ENCODE measurements at places on chromosomes 11 and 22.

GRCh38 chr22:30017375-30018223 lies 62.7 kb upstream of the HORMAD2 start:
- DNase-seq, result no peak

DNA sequence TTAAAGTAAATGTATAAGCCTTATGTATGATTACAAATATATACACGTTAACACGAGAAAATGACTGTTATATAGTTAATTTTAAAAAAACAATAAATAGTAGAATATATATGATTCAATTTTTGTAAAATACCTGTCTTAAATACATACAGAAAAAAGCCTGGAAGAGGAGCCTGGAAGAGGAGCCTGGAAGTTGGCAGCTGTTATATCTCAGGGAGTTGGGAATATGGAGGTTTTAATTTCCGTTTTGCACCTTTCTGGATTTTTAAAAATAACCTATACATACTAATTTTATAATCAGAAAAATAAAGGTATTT lies 111.6 kb downstream of the WT1 start:
- no peak for DNase-seq

DNA sequence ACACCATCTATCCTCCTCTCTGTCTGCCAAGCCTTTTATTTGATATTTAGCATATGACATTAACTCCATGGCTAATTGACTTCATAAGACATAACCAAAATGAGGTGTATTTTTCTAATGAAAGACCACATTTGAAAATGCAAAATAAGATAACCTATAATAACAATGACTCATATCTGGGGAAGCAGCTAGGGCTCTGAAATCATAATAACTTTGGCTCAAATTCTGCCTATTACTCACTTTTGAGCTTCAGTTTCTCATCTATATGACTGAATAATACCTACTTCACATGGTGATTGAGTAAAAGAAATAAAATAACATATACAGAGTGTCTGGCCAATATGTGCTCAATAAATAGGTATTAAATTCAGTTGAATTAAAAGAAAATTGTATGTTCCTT lies 1419.8 kb upstream of the TENM4 start:
- no peak for DNase-seq

DNA sequence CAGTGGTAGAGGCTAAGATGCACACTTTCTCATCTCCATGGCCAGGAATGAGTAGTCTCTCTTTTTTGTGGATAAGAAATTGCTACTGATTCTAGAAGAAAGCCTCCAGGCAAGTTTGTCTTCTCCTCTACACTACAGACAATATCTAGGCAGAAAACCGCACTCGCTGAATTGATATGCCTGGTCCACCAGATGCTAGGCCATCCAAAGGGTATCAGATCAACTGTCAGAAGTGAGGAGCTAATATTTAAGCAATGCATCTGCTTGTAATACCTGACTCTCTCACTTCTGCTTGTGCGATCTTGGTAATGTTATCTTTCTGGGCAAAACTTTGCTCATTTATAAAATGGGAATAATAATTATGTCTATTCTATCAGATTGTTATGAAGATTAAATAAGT lies 45.0 kb downstream of the CASP12 start:
- DNase-seq, result no peak

GRCh38 chr11:63919267-63920125 lies 2.5 kb upstream of the RCOR2 start:
- DNase-seq, result no peak

DNA sequence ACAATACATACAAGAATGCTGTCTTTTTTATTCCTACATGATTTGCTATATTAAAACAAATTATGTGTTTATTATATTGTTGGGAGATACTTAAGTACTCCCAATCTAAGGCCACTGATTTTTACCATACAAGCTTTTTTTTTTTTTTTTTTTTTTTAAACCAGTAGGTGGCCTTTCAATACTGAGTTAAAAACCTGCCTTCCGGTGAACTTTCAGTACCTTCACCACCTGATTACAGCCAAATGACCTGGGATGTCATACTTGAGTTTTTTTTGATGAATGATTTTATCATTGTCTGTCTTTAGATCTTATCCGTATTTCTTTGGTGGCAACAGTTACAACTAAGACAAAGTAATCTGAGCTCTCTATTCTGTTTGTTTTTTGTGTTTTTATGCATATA lies 94.0 kb upstream of the FOLH1 start:
- DNase-seq, result no peak

GRCh38 chr11:3873712-3874349 lies 18.4 kb downstream of the STIM1 start:
- DNase-seq, result no peak

GRCh38 chr11:26572770-26573402 lies 823 bp upstream of the MUC15 start:
- no peak for DNase-seq

- DNase-seq, result no peak
Observed at GRCh38 chr11:87215236-87215635, 177.5 kb downstream of the TMEM135 start.

DNA sequence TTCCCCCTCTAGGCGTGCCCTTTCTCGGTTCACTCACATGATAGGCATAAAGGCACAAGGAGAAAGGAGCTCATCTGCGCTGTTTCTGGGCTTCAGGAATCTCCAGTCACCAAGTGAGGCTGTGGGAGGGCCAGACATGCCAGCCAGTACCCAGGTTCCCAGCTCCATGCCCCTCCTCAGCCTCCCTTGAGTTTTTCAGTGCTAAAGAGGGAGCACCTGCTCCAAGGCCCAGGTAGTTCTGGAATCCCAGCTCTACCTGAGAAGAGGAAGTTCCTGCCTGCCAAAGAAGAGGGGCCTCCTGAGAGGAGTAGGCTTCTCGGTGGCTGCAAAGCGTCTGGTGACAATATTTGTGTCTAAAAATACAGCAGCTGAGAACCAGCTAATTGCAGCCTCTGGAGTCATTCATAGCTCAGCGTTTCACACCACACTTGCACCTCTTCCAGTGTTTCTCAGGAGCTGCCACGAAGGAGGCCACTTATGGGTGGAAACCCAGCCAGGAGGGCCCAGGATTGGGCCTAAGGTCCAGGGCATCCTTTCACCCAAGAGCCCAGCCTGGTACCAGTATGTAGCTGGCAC lies 197.4 kb downstream of the TRIM29 start:
- DNase-seq, result no peak

GRCh38 chr11:111021131-111021530 lies 224.4 kb upstream of the POU2AF2 start:
- no peak for DNase-seq

DNA sequence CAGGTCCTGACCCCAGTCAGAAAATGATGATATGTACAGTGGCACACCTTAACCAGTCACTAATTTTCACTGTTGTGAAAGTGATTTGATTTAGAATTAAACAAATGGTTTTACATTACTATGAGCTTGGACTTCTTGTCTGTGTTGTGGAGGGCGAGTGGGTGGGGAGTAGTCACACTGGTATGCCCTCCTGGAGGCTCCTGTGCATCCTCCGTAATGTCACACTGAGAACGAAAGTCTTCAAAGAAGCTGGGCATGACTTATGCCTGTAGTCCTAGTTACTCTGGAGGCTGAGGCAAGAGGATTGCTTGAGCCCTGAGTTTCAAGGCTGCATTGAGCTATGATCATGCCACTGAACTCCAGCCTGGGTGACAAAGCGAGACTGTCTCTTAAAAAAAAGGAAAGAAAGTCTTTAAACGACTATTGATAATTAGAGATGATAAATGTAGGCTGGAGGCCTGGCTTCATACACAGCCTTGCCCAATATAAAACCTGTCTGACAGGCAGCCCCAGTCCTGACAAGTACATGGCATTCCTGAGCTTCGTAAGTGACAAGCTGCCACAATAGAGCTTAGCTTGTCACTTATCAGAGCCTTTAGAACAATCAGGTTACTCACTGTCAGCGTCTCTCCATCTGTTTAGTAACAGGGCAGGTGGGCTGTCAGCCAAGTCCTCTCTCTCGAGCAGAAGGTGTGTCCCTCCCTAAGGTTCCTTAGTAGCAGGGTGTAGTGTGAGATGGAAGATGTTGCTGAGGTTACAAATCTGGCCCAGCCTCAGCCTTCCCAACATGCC lies 5.0 kb upstream of the LIMK2 start:
- peak; percentile 74 for DNase-seq

DNA sequence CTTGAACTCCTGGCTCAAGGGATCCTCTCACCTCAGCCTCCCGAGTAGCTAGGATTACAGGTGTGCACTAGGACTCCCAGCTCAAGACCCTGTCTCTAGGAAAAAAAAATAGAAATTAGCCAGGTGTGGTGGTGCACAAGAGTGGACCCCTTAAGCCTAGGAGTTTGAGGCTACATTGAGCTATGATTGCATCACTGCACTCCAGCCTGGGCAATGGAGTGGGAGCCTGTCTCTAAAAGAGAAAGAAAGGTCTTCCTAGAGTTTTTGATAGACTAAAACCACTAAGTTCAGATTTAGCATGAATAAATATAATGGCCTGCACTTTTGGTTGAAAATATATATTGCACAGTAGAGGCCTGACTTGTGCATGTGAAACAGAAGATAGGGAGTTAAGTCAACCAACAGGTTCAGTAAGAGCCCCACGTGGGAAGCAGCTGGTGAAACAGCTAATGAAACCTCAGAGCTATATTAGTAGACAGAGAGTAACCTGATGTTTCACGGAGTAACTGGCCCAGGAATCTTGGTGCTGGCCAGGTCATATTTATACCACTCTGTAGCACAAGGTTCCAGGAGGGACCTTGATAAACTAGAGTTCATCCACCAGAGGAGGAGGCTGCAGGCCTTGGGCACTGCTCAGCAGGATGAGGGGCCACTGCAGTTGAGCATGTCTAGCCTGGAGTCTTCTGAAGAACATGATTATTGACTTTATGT lies 4.6 kb upstream of the MICAL3 start:
- no peak for DNase-seq

DNA sequence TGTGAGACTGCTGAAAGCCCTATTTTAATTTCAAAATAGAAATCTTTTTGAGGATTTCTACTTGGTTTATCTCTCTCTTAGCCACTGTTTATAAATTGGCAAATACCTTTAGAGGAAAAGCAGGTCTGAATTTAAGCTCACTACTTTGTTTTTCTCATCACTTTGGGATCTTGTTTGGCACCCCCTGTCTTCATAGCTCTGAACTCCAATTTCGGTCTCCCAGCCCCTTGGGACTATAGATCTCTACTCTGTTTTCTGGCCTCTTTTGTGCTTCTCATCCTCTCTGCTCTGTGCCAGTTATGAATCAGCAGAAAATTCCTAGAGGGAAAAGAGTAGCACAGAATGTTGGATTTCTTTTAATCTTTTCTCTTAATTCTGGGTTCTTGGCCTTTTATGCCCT lies 118.3 kb downstream of the CYP2R1 start:
- no peak for DNase-seq

- DNase-seq, result no peak
Observed at GRCh38 chr11:116421529-116422185, 351.1 kb downstream of the BUD13 start.

GRCh38 chr11:128095466-128095981 lies 491.8 kb downstream of the ETS1 start:
- no peak for DNase-seq

DNA sequence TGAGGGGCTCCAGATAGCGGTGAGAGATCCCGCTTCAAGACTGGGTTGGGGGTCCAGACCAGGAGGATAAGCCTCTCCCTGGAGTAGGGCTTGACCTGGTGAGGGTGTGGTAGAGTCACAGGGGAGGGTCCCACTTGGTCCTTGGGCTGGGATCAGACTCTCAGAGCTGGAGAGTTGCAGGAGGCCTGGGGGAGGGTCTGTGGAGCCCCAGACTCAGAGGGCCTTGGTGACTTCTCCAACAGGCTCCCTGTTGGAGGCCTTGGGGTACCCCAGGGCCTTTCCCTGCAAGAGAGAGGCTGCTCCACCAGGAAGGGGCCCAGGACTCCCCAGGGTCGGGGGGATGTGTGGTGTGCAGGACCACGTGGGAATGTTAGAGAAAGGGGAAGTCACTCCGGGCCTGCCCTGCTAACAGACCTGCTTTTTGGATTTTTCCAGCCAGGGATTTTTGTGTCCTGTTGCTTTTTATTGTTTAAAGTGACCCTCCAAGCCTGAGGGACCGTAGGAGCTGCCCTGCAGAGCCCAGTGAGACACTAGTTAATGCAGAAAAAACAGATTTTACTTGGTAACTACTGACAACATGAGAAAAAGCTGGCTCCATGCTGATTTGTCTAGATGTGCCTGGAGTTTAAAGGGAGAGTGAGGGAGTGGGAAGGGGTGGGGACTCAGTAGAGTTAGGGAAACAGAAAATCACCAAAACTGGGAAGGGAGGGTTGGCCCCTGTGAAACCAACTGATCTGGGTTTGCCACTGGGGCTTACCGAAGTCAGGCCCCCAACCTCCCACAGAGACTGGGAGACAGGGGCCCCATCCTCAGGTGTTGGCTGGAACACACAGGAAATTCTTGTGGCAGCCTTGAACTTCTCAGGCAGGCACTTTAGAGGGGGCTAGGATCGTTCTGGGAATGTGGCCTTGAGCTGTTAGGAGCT lies 801 bp upstream of the TXNRD2 start:
- DNase-seq, result peak; percentile 30

- no peak for DNase-seq
Observed at GRCh38 chr11:73531386-73531785, 66.5 kb downstream of the FAM168A start.

DNA sequence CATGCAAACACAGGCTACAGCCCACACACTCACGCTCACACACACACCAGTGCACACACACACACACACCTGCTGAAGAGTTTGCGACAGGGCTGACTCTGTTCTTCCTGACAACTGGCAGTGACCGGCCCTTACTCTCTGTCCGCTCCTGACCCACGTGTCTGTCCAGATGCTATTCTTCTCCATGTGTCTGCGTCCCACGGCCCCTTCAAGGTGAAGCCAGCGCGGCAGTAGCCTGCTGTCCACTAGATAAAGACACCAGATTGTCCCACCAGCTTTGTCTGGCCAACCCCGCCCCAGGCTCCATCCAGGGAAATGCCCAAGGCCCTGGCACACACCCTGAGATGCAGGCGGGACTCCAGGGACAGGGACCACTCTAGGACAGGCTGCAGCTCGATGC lies 713.9 kb downstream of the BRD1 start:
- DNase-seq, result no peak

GRCh38 chr11:35389897-35390465 lies 29.4 kb downstream of the SLC1A2 start:
- DNase-seq, result no peak

DNA sequence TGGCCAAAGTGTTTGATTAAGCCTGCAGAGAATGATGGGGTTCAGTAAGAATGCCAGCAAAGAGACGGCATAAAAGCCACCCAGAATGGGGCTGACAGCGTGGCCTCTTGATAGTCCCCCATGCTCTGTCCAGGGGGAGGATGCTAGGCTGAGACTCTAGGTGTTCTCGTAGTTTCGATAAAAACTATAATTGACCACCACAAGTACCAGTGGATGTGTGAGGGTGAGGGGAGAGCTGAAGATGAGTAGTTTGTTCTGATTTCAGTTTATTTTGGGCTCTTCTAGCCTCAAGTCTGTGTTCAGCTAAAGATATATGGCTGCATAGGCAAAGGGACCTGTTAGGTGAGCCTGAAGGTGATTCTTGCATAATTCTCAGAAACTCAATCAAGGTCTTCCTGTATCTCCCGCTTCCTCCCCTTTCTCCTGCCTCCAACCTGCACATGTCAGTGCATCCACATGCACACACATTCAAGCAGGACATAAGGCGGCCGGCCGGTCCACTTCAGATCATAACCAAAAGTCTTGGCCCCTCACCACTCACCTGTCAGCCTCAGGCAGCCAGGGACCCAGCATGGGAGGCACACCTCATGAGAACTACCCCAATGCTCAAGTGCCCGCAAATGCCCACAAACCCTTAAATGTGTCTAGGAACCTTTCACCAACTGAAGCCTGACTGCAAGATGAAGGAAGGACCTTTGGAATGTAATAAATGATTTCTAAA lies 31.2 kb downstream of the FLI1 start:
- DNase-seq, result no peak
